ENCODE measurements at places on chromosomes 13 and 19.

GRCh38 chr19:19823916-19824315, 2.4 kb upstream of the ZNF506 start:
- no peak for DNase-seq

- peak; percentile 73 for DNase-seq
These were observed at the start of gene AKT2 for GRCh38 chr19:40284501-40285352. AKT2 (minus strand) TSS chr19:40285345; CDS start chr19:40265267, 20,078 bp downstream.

DNA sequence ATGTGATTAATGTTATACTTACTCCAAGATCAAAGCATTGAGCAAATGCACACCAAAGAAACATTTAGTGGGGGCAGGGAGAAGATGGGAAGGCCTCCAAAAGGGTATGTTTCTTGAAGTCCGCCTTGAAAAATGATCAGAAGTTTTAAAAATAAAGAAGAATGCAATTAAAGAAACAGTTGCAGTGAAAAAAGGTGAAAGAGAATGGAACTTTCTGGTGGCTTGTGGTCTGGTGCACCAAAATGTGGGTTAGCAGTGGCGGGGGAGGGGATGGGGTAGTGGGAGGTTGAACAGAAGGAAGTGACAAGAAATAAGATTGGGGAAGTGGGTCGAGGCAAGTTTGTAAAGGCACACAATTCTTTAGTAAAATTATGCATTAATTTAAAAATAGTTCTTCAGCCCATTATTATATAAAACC, 2.5 kb downstream of the LCP1 start:
- DNase-seq = no peak

DNA sequence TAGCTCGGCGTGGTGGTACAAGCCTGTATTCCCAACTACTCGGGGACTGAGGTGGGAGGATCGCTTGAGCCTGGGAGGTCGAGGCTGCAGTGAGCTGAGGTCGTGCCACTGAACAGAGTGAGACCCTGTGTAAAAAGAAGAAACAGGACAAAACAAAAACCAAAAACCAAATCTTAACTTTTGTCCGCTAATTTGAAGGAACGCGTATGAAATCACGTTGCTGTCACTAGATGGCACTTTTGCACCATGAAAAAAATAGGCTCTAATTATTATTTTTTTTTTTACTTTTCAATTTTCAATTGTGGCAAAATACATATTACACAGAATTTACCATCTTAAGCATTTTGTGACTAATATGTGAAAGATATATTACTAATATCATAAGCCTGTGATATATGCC, 17.6 kb upstream of the ZNF835 start:
- DNase-seq = no peak

GRCh38 chr13:113184568-113185440, 23.7 kb downstream of the PCID2 start:
- no peak for DNase-seq

DNA sequence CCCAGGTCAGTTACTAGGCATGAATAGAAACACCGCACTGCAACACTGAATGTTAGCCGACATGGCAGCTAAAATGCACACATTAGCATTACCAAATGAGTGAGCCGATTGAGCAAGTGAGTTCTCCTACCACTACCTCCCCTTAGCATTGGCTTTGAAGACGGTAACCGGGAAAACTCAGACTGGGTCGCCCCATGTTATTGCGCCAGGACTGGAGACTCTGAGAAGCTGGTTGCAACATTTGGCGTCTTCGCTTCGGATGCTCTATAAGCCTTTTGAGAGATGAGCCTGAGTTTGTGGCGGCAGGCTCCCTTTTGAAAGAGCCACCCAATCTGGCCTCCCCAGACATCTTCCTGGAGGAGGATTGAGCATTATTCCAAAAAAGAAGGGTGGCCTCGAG, 68.5 kb upstream of the POMP start:
- DNase-seq = no peak

Data from DMS79 (cell line).